Stimulated activated CD4-positive, alpha-beta T cell treated with anti-CD3 and anti-CD28 coated beads, Interleukin-1b, Interleukin-23, amount 100 ng/mL, for 4 hours (primary cell): ENCODE measurements at places on chromosomes 12 and 14.

DNA sequence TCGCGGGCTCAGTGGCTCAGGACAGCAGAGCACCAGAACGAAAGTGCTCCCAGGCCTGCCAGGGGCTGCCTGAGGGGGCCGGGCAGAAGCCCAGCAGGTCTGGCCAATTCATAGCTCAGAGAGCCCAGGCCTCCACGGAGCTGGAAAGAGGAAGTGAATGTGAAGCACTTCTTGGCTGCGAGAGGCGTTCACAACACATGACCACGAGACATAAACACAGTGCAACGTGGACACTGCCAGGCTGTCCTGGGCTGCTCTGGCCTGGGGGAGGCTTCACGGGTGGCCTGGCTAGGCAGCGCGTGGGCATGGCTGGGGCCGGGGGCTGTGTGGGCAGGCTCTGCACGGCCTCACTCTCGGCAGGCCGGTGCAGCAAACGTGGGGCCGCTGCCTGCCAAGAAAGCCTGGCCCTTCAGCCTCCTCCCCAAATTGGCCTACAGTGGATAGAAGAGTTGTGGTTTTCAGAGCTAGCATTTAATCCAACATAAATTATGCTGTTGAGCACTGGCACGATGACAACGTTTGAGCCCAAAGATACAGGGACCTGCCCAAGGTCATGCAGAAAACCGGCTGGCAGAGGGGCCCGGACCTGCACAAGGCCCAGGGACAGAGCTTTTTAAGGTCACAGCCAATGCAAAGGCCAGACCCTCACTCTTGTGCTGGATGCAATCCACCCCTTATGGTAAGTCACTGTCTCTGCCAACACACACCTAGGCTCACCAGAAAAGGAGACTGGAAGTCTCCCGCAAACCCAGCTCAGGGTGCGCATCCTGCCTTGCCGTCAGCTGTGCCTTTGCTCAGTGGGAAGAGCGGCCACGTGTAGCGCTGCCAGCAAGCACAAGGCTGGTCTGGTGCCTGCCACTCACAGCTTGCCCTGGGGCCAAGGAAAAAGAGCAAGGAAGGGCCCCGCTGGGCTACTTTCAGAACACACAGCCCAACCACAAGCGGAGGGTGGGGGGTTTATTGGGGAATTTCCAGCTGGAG, 8.6 kb downstream of the SLC25A29 start:
- no peak for DNase-seq

DNA sequence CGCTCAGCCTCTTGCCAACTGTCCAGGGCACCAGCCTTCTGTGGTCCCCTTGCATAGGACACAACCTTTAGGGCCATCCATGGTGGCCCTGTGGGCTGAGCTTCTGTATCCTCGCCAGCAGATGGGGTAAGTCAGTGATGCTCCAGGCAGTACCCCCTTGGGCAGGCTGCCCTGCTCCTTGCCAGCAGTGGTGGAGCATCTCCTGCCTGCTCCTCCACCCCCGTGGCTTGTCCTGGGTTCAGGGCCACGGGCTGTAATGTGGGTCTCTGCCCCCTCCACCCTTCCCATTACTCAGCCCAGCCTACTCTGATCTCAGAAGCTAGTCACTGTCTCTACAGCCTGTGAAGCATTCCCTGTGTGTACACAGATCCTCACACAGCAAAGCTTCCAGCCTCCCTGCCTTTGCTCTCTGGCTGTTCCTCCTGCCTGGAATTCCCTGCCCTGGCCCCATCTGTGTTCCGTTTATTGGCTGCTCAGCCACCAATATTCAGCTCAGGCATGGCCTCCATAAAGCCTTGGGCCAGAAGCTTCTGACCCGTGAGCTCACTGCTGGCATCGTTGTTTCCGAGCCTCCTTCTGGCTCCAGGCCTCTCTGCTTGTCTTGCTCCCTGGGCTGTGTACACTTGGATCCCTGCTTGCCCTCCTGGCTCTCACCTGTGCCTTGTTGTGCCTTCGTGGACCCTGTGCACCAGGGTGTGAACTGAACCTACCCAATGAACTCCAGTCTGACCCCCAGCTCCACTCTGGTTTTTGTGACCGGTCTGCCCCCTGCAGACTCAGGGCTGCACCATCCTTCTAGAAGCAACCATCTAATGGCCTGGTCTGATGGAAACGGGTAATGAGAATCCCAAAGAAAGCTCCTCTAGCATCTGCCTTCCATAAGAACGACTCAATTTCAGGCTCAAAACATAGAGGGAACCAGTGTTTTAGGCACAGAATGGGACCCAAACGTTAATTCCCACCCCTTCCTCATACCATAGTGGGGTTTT, 177.0 kb upstream of the PRMT8 start:
- DNase-seq, result no peak

GRCh38 chr12:56374726-56375597, 12.3 kb upstream of the APOF start:
- DNase-seq, result no peak

GRCh38 chr12:114850661-114851275, 166.8 kb upstream of the TBX3 start:
- DNase-seq, result no peak

GRCh38 chr14:71474301-71475265, 457.6 kb upstream of the RGS6 start:
- no peak for DNase-seq

- DNase-seq, result no peak
Observed at GRCh38 chr12:96219700-96220206, 25.6 kb downstream of the ELK3 start.

- no peak for DNase-seq
Observed at GRCh38 chr12:126210448-126210847, 1145.2 kb downstream of the AACS start.

DNA sequence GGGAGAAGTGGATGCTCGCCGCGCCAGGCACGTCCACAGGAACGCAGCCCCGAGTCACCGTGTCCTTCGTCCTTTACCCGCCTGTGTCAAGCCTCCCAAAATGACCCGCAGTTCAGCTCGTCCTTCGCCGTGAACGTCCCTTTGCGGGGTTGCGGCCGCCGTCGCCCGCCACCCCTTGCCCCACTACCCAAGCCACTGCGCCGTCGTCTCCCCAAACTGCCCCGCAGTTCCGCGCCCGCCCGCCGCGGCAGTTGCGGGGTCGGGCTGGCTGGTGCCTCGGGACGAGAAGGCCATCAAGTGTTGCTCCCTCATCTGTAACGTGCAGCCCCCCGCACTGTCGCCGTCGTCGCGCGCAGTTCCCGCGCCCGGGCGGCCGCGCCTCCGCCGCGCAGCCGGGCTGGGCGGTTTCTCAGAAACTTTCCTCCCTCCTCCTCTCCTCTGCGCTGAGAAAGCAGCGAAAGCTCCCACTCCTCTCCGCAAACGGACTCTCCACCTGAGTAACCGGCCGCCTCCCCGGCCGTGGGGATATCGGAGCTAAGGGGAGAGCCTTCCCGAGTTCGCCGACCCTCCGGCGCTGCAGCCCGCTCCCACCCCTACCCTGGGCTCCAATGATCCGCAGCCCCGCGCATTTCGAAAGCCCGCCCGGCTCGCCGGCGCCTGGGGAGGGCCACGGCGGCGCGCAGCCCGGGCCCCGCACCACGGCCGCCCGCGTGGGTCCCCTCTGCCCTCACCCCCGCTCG, 6.7 kb downstream of the CDKN1B start:
- peak; percentile 20 for DNase-seq

DNA sequence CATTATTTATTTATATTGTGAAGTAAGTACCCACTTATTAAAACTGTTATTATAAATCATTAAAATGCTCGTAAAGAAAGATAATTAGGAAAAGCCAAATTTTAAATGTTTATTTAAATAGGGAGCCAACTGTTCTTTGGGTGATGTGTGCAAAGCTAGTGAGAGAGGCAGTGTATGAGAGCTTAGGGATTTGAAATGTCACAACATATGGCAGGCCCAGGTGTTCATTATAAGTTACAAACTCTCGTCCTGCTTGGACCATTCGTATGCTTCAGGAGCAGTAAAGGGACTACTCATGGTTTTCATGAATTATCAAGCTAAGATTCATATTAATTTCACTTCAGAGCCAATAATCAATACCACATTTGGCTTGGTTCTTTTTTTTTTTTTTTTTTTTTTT, 154.5 kb downstream of the TGFB3 start:
- DNase-seq, result no peak

GRCh38 chr12:107844312-107844921, 69.9 kb downstream of the ASCL4 start:
- no peak for DNase-seq

DNA sequence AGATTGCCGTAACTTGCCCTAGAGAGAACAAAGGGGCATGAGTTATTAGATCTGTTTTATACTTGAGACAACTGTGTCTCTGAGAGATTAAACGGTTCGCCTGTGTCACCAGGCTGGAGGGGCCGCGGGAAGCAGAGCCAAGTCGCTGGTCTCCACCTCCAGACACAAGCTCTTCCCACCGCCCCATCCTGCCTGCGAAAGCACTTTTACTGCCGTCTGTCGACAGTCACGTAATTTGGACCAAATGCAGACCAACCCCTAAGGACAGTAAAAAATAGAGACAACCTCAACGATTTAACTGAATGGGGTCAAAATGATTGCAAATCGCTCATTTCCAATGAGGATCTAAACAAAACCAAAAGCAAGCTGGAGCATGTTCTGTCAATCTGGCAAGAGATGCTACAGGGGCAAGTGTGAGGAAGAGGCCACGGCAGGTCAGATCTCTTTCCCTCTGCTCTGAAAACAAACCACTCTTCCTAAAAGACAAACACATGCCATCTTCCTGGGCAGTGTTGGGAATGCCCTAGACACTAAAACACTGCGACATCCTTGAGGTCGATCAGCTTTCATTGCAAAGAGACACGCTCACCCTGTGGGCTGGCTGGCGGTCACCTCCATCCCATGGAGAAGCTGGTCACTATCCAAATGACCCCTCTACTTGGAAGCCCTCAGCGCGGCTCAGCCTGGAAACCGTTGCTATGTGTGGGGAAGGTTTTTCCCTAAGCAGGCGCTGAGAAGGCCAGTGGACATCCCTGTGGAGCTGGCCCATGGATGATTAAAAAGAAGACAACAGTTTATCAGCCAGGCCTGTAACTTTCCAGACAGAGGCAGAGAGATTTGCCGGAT, 17.1 kb downstream of the GSC start:
- no peak for DNase-seq

DNA sequence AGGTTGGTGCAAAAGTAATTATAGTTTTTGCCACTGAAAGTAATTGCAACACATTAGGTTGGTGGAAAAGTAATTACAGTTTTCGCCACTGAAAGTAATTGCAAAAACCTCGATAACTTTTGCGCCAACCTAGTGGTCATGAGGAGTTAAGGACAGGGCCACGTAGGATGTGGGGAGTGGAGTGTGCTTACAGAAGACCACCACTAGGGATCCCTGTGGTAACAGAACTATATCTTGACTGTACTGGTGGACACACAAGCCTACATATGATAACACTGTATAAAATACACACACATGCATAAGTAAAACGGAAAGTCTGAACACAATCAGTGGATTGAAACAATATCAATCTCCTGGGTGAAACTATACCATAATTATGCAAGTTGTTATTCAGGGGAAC, 187.4 kb upstream of the ABCD2 start:
- no peak for DNase-seq

DNA sequence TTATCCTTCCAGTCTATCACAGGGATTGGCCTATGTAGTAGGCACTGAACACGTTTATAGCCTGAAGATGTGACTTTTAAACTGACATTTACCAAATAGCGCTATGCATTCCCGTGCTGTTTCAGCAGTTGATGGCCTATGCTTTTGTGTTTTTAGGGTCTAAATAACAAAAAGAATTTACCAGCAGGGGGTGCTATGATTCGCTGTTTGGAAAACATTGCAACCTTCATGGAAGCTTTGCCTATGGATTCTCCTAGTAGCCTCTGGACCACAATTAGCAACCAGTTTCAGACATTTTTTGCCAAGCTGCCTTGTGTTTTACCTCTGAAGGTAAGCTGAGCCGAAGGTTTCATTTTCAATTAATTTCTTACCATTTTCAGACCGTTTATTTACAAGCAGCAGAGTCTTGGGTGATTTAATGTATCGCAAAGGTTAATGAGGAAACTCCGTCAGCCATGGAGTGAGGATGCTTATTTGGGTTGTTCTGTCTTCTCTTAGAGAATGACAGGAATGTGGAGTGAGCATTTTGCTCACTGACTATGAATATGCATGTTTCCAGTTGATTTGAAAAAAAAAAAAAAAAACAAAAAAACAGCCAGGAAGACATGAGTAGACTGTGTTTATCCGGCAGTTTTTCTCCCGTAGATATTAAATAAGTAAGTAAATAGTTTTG, 133.1 kb downstream of the PRIMA1 start:
- no peak for DNase-seq

- DNase-seq, result no peak
Observed at GRCh38 chr12:92059960-92060359, 85.7 kb downstream of the BTG1 start.

GRCh38 chr12:65685514-65685913, 138.8 kb upstream of the HMGA2 start:
- DNase-seq, result no peak

- no peak for DNase-seq
Observed at GRCh38 chr12:130827432-130827831, 11.6 kb downstream of the STX2 start.

- no peak for DNase-seq
Observed at GRCh38 chr12:936377-937345, 12.8 kb downstream of the RAD52 start.

- no peak for DNase-seq
Observed at GRCh38 chr12:22866406-22866805, 241.4 kb downstream of the ETNK1 start.

- no peak for DNase-seq
Observed at GRCh38 chr12:3836641-3837040, 36.6 kb downstream of the PARP11 start.

DNA sequence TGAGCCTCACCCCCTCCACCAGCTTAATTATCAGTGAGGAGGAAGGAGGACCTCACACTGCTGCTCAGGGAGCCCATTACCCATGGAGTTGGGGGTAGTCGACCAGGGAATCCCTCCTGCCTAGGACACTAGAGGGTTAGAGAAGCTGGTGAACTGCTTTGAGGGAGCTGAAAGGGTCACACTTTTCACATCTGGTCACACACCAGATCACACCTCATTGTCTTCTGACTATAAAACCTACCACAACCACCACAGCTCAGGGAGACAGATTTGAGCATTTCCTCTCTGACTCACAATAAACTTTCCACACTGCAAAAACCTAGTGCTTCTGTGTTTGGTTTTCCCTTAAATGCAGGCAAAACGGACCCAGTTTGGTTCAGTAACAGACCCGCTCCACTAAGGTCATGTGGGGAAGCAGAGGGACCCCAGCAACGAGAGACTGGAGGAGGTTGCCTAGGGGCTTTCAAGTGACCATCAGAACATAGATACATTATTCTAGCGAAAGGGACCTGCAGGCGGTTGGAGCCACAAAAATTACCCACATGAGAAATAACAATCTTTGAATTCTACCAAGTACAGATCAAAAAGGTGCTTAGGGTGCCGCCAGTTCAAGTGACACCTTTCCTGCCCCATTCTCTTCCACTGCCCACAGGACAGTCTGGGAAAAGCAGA, 151.4 kb upstream of the AVPR1A start:
- no peak for DNase-seq
